ENCODE measurements at places on chromosomes 7 and 10.

DNA sequence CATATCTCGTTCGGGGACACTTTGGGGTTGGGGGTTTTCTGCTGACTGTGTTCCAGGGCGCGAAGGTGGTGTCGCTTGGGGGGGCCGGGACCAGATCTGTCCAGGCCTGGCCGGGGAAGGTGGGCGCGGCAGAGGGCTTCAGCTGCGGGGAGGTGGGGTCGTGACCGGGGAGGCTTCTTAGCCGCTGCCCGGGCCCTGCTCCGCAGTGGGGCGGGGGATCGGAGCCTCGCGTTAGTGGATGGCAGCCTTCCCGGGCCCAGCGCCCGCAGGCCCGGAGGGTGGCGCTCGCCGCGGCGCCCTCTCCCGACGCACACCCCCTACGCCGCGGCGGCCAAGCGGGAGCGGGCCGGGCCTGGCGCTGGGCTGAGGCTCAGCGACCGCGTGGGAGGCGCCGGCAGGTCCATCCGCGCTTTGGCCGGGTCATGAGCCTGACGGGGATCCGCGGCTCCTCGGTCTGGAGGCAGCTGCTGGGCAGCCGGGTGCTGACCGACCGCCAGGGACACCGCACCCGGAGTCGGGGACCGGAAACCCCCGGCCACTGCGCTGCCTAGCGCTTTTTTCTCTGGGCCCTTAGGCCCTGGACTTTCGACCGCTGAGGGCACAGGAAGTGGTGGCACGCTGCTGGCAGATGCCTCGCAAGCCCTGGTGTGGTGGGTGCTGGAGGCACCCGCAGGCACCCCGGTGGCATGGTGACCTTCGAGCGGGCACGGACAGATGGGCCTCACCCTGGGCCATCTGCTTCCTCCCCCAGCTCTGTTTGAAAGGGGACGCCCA is 1.2 kb downstream of the AGAP3 start:
- DNase-seq, result peak; percentile 61

DNA sequence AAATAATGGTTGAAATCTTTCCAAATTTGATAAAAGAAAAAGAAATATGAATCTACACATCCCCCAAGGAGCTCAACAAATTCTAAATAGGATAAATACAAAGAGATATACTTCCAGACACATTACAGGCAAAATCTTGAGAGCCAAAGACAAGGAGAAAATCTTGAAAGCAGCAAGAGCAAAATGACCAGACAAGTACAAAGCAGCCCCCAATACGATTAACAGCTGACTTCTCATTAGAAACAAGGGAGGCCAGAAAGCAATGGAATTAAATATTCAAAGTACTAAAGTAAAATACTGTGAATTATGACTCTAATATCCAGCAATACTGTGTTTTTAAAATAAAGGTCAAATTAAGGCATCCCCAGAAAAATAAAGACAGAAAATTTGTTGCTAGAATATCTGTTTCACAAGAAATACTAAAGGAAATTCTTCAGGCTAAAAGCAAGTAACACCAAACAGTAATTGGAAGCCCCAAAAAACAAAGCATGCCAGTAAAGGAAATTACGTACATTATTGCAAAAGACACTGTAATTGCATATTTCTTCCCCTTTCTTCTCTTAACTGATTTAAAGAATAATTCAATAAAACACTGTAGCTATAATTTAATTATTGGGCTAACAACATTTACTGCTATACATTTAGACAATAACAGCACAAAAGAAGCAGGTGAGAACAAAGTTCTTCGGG is 36.4 kb downstream of the ZNF438 start:
- DNase-seq, result no peak

GRCh38 chr7:77878500-77878899 is 79.9 kb downstream of the PHTF2 start:
- DNase-seq, result no peak

GRCh38 chr10:127976701-127977356 is 69.9 kb downstream of the PTPRE start:
- DNase-seq, result no peak

DNA sequence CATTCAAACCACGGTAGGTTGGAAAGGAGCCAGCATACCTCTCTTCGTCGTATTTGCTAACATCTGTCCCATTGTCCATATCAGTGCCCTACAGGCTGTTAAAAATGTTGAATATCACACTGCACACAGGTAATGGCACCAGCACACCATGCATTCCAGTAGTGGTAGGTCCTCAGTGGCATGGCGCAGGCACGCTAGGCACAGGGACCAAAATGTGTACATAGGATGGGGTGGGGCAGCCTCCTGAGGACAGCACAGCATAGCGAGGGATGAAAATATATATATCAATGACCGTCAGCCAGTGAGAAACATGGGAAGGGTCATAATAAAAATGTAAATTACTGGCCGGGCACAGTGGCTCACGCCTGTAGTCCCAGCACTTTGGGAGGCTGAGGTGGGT is 99.9 kb upstream of the CTBP2 start:
- no peak for DNase-seq

DNA sequence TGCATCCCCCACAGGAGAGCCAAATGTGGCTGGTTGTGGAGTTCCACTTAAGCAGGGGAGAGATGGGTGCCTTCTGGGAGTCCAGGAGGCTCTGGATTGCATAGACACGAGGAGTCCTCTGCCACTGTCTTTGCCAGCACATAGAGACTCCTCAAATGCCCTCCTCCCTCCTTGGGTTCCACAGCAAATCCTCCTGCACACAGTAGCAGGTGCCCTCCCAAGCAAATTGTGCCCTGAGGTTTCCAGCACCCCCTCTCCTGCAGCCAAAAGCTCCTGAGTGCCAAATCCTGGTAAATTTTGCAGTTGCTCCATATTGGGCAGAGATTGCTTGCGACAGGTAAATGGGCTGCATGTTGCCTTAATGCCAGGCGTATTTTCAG is 5.8 kb downstream of the EVX1 start:
- DNase-seq, result no peak

GRCh38 chr10:42755556-42756093 is 27.0 kb upstream of the BMS1 start:
- DNase-seq, result no peak

DNA sequence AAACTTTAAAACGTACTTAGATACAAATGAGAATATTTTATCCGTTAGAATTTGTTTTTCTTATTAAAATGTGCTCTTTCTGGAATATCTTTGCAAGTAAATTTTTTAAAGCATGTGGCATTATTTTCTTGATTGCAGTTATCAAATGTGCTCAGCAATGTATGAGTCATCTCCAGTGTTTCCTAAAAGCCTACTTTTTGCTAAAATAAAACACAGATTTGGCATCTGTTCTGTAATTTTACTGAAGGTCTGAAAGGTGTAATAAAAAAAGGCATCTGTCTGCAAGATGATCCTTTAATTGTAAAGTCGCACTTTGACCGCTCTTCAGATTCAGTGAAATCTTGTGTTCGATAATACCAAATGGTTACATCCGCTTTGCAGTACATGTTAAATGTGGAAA is 3.4 kb downstream of the GNAT3 start:
- DNase-seq, result peak; percentile 33

DNA sequence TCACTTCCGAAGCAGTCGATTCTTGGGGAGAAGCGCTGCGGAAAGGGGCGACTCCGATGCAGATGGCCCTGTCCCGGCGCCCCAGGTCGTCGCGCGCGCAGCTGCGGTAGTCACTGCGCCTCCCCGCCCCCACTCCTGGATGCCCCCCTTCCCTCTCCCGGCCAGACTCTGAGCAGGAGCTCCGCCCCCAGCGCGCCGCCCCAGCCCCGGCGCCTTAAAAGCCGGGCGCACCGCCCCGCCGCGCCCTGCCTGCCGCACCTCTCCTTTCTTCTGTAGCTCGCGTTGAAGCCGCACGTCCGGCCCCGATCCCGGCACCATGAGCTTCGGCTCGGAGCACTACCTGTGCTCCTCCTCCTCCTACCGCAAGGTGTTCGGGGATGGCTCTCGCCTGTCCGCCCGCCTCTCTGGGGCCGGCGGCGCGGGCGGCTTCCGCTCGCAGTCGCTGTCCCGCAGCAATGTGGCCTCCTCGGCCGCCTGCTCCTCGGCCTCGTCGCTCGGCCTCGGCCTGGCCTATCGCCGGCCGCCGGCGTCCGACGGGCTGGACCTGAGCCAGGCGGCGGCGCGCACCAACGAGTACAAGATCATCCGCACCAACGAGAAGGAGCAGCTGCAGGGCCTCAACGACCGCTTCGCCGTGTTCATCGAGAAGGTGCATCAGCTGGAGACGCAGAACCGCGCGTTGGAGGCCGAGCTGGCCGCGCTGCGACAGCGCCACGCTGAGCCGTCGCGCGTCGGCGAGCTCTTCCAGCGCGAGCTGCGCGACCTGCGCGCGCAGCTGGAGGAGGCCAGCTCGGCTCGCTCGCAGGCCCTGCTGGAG is at the start of gene INA:
Gene INA (plus strand): TSS at position 243 of the 817 bp plus-strand sequence. CDS start 74 bp downstream, at position 317.
- peak; percentile 69 for DNase-seq

- DNase-seq, result peak; percentile 30
These were observed 198.3 kb downstream of the PRKG1 start for GRCh38 chr10:51272555-51272954.

GRCh38 chr10:8278099-8278498 is 223.6 kb downstream of the GATA3 start:
- DNase-seq, result no peak

DNA sequence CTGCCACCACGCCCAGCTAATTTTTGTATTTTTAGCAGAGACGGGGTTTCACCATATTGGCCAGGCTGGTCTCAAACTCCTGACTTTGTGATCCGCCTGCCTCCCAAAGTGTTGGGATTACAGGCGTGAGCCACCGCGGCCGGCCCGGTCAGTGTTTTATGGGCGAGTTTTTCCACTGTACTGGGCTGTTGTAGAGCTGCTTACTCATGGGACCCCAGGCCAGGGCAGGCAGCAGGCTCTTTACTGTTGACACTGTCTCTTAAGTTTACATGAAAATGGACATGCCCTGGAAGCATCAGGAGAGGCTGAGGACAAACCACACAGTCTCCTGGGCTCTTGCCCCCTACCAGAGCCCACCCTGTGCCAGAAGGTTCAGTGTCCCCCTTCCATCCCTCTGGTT is 11.2 kb downstream of the NACAD start:
- no peak for DNase-seq

DNA sequence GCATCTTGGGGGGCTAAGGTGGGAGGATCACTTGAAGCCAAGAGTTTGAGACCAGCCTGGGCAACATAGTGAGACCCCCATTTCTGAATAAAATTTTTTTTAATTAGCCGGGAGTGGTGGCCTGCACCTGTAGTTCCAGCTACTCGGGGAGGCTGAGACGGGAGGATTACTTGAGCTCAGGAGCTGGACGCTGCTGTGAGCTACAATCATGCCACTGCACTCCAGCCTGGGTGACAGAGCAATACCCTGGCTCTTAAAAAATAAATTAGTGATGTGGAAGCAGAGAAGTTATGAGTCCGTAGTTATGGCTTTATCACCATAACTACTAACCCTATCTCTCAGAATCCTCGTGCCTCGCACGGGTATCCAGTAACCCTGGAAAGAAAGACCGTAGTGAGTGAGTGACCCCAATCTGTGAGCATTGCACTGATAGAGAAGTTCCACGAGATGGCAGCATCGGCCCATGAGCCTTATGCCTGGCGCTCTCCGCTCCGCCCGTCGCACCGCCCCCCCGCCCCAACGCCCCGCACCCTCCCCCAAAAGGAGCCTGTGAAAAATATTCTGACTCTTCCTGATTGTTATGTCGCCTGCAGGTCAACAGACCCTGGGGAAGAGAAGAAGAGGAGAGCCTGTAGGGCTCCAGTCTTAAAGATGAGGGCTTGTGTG is 4.9 kb upstream of the SLC29A3 start:
- DNase-seq, result peak; percentile 62

DNA sequence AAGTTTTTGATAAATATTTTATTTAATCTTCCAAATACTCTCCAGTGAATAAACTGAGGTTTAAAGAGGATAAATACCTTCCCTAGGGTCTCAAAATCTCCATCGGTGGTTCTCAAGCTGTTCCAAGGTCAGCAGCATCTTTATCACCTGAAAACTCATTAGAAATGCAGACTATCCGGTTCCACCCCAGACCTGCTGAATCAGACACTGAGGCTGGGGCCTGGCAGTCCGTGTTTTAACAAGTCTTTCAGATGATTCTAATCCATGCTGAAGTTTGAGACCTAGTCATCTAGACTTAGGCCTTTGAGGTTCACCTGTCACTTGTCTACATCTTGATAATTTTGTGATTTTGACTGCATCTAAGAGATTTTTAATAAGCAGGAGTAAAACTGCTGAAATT is 37.5 kb downstream of the PLEKHA8 start:
- no peak for DNase-seq

DNA sequence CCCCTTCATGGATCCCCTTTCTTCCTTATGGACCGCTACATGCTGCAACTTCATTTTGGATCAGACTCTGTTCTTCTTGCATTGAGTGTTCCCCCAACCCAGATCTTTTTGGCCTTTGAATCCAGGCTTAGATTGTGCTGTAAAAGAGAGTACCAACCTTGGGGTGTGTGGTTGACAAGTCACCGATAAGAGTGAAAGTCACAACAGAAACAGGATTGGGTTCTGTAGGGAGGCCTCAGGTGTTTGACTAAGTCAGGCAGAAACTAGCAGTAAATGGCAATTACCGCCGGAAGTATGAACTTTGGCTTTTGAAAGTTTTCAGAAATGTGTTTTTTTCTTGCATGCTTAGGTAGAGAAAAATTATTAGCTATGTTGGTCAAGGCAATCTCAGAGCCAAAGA is 89.3 kb downstream of the TMEM106B start:
- no peak for DNase-seq

GRCh38 chr10:119211625-119212441 is 4.5 kb downstream of the GRK5 start:
- peak; percentile 56 for DNase-seq

DNA sequence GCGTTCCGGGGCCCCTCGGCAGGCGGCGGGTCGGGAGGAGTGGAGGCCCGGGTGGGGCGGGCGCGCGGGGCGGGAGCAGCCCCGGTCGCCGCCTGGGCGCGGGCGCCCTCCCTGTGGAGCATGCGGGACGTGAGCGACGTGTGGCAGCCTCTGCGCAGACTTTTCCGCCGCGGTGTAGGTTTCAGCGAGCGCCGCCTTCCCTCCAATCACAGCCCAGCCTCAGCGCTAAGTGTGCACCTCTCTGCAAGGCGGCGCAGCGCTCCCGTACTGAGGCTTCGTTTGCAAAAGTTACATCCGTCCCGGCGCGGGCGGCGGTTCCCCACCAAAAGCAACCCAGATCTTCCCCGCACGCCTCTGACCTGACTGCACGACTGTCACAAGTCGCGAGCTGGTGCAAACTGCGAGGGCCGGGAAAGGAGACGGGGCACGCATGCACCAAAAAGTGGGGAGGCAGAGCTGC is 1.2 kb upstream of the PFKFB3 start:
- peak; percentile 89 for DNase-seq

DNA sequence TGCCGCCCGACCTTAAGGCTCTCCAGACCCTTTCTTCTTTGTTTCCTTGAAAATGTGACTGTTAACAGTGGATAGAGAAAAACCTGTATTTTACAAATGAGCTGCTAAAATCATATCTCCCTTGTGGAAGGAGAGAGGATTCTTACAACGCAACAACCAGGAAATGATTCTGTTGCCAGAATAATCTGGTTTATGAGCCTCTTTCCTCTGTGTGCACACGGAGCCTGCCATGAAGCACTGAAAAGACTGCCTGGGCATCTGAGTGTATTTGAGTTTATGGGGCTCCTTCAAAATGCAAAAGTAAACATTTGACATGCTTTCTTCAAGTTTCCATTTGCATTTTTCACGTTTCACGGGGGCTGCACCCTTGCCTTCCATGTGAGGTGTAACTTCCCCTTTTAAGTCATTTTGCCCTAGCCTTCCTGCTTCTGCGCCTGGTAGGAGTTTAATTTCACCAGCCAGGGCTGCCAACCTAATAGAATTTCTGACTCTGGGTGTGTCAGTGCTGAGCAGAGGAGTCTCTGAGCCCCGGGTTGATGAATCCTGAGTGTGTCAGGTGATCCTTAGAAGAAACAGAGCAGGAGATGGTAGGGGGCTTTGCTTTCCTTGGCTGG is 101.2 kb downstream of the GRB10 start:
- DNase-seq, result no peak

Measured in EH (cell line).